CD4-positive, alpha-beta T cell treated with Interleukin-2 at 100 ng/mL for 4 hours (primary cell): ENCODE measurements at places on chromosomes 3 and 15.

DNA sequence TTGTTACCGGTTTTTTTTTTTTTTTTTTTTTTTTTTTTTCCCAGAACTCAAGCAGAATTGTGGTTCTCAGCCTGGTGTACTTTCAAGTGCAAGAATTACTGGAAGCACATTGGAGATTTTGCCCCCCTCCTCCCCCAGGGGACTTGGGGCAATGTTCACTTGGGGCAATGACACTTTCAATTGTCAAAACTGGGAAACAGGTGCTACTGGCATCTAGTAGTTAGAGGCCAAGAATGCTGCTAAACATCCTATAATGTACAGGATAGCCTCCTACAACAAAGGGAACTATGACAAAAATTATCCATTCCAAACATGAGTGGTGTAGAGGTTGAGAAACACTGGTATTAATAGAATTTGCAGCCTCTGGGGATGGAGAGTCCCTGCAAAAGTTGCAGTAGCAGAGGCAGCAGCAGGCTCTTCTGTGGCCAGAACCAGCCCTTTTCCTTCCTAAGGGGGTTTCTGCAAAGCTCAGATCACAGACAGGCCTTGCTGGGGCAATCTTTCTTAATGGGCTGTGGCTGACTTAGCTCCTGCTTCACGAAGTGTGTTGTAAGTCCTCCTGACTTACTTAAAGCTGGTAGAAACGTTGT lies 144.3 kb upstream of the MRPS22 start:
- no peak for DNase-seq

- no peak for DNase-seq
Observed at GRCh38 chr3:11907667-11908660, 61.3 kb upstream of the TAMM41 start.

GRCh38 chr3:35201211-35201610 lies 438.1 kb upstream of the ARPP21 start:
- no peak for DNase-seq

DNA sequence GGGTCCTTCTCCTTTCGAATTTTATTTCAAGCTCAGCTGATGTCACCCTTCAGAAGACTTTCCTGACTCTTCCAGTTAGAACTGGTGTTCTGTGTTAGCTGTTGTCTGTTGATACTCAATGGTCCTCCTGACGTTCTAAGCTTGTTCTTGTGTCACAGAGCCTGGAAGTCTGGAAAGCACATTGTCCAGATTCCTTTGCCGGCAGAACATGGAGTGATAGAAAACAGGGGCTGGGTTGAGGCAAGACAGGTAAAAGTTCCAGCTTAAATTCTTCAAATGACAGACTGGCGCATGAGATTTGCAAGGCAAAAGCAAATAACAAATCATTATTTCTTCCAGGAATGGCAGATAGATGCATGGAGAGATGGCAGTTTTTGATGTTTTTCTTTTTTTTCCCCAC lies 102.0 kb upstream of the CLSTN2 start:
- no peak for DNase-seq

- DNase-seq, result no peak
Observed at GRCh38 chr15:65901336-65901735, 32.0 kb downstream of the RAB11A start.

- peak; percentile 81 for DNase-seq
Observed at GRCh38 chr15:31263751-31264558, 62.7 kb upstream of the KLF13 start.

DNA sequence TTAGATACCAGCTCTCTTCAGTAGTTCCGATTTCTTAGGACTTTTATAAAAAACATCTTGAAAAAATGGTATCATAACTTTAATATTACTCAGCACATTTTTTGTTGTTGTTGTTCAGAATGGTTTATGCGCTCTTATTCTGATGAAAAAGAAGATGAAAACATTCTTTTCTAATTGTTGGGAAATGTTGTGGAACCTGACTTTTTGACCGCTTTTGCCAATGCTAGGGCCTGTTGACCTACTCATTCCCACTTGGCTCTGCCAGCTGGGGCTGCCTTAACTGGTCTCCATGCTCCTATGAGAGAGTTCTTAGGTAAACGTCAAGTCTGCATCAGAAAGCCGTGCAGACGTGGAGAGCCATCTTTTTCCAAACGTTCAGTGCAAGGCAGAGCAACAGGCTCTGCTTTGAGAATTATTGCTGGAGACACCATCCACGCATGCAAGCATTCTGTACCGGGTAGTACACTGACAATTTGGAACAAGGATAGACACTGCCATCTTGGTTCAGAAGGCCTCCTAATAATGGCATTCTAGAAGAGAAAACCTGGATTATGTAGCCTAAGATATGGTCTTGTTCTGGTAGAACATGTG lies 176.8 kb downstream of the GHSR start:
- no peak for DNase-seq

GRCh38 chr3:144622845-144623244 lies 651.2 kb downstream of the DIPK2A start:
- no peak for DNase-seq

DNA sequence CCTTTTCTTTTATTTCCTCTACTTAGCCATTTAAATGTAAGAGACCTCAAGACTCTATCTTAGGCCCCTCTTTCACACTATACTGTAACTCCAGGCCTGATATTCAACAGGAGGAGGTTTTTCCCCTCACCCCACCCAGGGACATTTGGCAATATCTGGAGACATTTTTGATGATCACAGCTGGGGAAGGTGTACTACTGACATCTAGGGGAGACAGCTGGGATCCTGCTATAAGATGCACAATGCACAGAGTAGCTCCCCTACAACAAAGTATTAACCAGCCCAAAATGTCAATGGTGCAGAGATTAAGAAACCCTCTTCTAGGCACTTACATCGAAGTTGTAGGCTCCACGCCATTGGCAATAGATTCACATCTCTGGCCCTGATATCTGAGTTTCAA lies 517.5 kb upstream of the UBE2E2 start:
- DNase-seq, result no peak

DNA sequence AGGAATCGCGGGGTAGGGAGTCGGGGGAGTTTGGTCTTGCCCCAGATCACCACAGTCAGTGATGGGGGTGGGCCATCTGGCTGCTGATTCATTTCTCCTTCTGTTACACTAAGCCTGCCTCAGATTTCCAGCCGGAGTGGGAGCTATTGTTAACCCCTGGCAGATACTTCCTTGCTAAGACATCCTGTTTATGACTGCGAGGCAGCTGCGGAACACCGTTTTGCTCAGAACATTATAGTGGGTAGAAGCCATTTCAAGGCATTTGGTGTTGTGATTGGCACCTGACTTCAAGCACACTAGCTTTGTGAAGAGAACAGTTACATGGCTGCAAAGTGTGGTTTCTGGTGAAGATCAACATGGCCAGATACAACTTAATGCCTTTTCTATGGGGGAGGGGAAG lies 73.8 kb downstream of the FLNB start:
- no peak for DNase-seq

- DNase-seq, result no peak
Observed at GRCh38 chr3:157059661-157060060, 100.3 kb downstream of the CCNL1 start.

DNA sequence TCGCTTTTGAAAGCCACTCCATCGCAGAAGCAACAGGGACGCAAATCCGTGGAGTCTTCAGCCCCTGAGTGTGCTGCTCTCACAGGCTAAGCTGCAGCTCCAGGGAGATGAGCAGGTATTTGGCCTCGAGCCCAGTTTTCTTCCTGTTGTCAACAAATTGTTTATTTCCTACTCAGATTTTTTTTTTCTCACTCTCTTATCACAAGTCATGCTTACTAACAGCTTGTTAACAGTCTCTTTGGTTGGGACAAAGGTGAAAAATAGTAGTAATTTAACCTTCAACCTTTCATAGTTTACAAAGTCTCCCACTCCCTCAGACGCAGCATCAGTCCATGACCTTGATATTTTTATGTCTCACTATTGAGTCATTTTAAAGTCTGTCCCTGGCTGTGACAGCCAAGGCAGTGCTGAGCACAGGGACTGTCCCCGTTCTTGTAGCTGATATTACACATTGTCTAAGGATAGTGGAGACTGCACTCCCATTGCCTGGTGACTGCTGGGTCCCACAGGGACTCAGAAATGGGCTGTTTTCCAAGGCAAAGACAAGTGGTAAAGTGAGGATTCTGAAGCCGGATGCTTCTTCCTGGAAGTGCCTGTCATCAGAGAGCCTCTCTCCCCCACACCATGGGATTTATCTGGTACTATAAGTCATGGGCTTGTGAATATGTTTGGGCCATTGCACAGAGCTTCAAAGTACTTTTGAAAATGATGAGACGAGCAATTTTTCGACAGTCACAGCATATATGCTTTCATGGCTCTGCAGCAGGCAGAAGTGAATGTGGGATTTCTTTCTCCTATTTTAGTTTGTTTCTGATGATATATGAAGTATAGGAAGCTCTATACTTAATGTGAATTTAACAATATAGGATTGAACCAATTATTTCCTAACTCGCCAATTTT lies 59.8 kb upstream of the UNC13C start:
- no peak for DNase-seq

DNA sequence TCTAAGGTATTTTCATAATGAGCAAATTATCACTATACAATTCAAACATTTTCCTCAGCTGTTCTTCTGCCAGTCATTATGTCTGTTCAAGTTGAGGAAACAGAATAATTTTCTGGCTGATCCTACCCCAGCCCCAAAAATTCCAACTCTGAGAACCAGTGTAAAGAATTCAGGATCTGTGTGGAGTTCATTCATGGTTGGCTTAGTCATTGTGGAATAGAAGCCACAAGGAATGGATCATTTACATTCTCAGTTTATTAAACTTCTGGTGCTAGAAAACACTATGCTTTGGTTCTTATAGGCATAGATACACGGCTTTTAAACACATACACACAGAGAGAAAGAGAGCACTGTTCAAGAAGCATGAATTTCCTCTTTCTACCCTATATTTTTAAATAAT lies 134.6 kb downstream of the CMSS1 start:
- no peak for DNase-seq

GRCh38 chr15:88249220-88249619 lies 7.3 kb downstream of the NTRK3 start:
- DNase-seq, result no peak

GRCh38 chr15:52466134-52466701 lies 62.5 kb downstream of the MYO5A start:
- DNase-seq, result peak; percentile 32

- no peak for DNase-seq
Observed at GRCh38 chr3:195757438-195757770, 36.6 kb downstream of the MUC20 start.

DNA sequence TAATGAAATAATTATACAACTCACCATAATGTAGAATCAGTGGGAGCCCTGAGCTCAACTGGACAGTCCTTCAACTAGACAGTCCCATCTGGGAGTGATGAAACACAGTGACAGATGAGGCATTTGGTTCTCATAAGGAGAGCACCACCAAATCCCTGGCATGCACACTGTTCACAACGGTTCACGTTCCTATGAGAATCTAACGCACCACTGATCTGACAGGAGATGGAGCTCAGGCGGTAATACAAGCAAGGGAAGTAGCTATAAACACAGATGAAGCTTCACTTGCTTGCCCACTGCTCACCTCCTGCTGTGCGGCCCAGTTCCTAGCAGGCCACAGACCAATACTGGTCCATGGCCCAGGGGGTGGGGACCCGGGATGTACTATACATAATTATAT lies 17.0 kb downstream of the PRKAR2A start:
- DNase-seq, result no peak

DNA sequence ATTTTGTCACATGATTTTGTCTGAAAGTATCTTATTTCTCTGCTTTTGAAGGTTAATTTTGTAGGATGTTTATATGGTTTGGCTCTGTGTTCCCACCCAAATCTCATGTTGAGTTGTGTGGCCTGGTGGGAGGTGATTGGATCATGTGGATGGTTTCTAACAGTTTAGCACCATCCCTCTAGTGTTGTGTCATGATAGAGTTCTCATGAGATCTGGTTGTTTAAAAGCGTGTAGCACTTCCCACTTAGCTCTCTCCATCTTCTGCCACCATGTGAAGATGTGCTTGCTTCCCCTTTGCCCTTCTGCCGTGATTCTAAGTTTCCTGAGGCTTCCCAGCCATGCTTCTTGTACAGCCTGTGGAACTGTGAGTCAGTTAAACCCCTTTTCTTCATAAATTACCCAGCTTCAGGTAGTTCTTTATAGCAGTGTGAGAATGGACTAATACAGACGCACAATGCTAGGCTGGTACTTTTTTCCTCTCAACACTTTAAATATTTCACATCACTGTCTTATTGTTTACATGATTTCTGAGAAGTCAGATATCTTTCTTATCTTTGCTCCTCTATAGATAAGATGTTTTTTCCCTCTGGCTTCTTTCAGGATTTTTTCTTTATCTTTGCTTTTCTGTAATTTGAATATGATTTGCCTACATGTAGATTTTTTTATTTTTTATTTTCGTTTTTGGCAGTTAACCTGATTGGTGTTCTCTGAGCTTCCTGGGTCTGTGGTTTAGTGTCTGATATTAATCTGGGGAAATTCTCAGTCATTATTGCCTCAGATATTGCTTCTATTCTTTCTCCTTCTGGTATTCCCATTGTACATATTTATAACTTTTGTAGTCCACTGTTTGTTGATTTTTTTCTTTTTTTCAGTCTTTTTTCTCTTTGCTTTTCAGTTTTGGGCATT lies 22.2 kb downstream of the BTD start:
- DNase-seq, result peak; percentile 40

DNA sequence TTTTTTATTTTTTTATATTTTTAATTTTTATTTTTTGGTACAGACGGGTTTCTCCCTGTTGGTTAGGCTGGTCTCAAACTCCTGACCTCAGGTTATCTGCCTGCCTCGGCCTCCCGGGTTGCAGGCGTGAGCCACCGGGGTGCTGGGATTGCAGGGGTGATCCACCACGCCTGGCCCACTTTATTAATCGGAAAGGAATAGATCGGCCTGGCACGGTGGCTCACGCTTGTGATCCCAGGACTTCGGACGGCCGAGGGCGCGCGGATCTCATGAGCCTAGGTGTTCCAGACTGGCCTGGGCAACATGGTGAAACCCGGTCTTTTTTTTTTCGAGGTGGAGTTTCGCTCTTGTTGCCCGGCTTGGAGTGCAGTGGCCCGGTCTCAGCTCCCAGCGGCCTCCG lies 26.5 kb upstream of the TUBGCP5 start:
- DNase-seq, result no peak

- DNase-seq, result no peak
Observed at GRCh38 chr3:38163117-38163840, 2.1 kb upstream of the OXSR1 start.

DNA sequence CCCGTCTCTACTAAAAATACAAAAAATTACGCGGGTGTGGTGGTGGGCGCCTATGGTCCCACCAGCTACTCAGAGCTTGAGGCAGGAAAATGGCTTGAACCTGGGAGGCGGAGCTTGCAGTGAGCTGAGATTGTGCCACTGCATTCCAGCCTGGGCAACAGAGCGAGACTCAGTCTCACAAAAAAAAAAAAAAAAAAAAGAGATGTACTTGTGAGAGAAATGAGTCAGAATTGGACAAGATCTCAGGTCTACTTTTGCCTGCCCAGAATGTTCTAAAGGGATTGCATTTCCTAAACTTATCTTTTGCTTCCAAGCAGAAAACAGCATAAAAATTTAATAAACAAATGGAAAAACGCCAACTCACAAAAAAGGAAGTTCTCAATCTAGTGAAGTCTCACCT lies 167.5 kb downstream of the NR2F2 start:
- no peak for DNase-seq

- DNase-seq, result no peak
Observed at GRCh38 chr3:94101860-94102259, 39.0 kb downstream of the NSUN3 start.

GRCh38 chr3:76735152-76735551 lies 304.7 kb upstream of the ROBO2 start:
- no peak for DNase-seq

- DNase-seq, result no peak
Observed at GRCh38 chr3:71466483-71466882, 117.0 kb downstream of the FOXP1 start.
